ENCODE measurements at places on chromosomes 16 and 17. TPM values are rescaled to one million over a fixed set of nuclear protein-coding genes. Genes with fewer than 3 reads are reported as not detected.

- H3K27ac ChIP-seq: no peak overlapping the region
- DNase-seq: no peak
- H3K27me3 ChIP-seq: no peaks in the 10 kb centered on the region
- H3K36me3 ChIP-seq: no peaks in the 10 kb centered on the region
Observed at GRCh38 chr16:80285104-80285503, 255.7 kb upstream of the DYNLRB2 start.

The ZNF18 gene
- total RNA-seq: 7.4 TPM

- H3K36me3 ChIP-seq: no peaks in the 10 kb centered on the region
- no peak for DNase-seq
- no peaks in the 10 kb centered on the region for H3K4me1 ChIP-seq
- no peak overlapping the region for H3K27ac ChIP-seq
- no peak overlapping the region for H3K4me3 ChIP-seq
Observed at GRCh38 chr16:25097276-25097975, 14.1 kb upstream of the LCMT1 start.

The ZNF205 gene
- total RNA-seq: 18.3 TPM

- H3K27me3 ChIP-seq: no peaks in the 10 kb centered on the region
- peaks cover 13% of the 10 kb centered on the region for H3K4me1 ChIP-seq
- no peak overlapping the region for H3K4me3 ChIP-seq
- H3K27ac ChIP-seq: no peak overlapping the region
- no peak for DNase-seq
- H3K36me3 ChIP-seq: peaks cover 28% of the 10 kb centered on the region
Observed at GRCh38 chr17:63832455-63832854, 5.0 kb upstream of the FTSJ3 start.

The C17orf107 gene
- 2.4 TPM for total RNA-seq

- no peaks in the 10 kb centered on the region for H3K4me1 ChIP-seq
- H3K36me3 ChIP-seq: no peaks in the 10 kb centered on the region
- H3K27ac ChIP-seq: no peak overlapping the region
Observed at GRCh38 chr17:8948462-8948861, 17.0 kb downstream of the PIK3R5 start.

The FZD2 gene
- total RNA-seq: 35.4 TPM

The C16orf46 gene
- total RNA-seq: 1.2 TPM

The NPIPA2 gene
- 3.9 TPM for total RNA-seq

DNA sequence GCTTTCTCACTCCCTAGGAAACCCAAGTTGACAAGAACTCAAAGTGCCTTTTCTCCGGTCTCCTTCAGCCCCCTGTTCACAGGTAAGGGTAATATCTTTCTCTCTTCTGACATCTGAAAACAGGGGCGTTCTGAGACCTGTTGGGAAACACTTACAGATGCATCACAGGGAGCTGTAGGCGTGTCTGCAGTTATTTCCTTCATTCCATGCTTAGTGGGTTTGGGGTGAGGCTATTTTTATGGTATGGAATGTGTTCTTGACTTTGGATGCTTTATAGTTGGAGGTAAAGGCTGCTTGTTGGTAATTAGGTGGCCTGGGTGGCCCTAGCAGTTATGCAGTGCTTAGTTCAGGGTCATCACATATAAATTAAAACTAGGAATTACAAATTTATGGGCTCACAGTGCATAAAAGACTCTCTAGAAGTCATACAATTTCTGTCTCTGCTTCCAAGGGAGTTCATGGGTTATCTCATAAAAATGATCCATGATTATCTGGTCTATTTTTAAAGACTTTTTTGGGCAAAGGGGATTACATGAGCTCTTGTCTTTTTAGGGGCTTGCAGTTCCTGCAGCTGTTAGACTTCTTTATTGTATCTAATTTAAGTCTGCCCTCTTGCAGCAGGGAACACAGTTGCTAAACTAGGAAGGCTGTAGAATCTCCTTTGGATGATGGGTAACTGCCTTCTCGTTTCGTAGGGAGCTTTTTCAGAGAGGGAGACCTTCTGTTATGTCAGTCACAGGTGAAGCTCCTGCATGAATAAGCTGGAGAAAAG, 10.2 kb downstream of the SOCS7 start:
- no peak overlapping the region for H3K27ac ChIP-seq
- DNase-seq: no peak
- H3K4me3 ChIP-seq: no peak overlapping the region
- H3K4me1 ChIP-seq: peaks cover 8% of the 10 kb centered on the region

DNA sequence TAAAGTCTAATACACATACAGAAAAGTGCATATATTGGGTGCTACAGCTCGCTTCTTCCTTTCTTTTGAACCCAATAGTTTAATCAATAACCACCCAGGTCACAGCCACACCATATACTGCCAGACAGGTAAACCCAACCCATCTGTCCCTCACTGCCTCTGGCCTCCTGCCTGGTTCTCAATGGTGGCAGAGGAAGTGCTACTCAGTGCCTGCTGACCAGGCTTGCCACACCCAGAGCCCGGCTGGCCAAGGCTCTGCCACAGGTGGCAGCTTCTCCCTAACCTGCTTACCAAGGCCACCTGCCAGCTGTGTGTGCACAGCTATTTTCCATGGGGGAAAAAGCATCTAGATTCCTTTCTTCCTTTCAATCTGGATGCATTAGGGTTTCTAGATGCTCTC, 584 bp downstream of the PMP22 start:
- no peak overlapping the region for H3K27ac ChIP-seq
- H3K36me3 ChIP-seq: no peaks in the 10 kb centered on the region
- DNase-seq: no peak
- peaks cover 5% of the 10 kb centered on the region for H3K4me1 ChIP-seq

GRCh38 chr16:16005721-16006120, 56.3 kb downstream of the ABCC1 start:
- DNase-seq: no peak
- peaks cover 46% of the 10 kb centered on the region for H3K4me1 ChIP-seq
- no peaks in the 10 kb centered on the region for H3K36me3 ChIP-seq
- H3K27ac ChIP-seq: peak overlapping the region; percentile 5

DNA sequence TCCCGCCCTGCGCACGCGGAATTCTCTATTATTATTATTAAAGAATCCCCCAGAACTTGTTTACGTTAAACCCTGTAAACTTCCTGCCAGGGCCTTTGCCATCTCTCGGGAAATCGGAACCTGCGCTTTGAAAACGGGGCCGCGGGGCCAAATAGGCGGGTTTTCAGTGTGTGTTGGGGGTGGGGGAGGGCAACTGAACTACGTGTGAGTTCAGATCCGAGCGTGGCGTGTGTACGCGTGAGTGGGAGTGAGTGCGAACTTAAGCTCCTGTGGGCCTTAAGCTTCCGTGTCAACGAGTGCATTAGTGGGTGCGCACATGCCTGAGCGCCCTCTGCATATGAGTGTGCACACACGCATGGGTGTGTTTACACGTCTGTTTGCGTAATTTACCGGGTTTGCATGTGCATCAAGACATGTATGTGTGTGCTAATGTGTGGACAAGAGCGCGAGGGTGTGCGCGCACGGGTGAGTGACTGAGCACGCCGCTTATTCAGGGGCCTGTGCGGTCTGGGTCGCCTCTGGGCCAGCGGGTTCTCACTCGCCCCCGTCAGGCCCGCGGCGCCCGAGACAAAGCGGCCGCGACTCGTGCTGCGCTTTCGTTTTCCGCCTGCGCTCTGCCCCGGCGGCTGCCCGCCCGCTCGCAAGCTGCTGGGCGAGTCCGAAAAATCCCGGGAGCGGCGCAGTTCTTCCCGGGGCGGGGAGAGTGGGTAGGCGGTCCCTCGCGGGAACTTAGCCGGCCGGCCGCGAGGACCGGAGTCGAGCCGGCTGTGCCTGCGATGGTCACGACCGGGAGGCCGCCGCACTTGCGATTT, 1.2 kb upstream of the FOXF1 start:
- H3K27me3 ChIP-seq: peaks cover 21% of the 10 kb centered on the region
- H3K4me1 ChIP-seq: no peaks in the 10 kb centered on the region
- peaks cover 4% of the 10 kb centered on the region for H3K36me3 ChIP-seq
- H3K27ac ChIP-seq: no peak overlapping the region

The LCAT gene
- total RNA-seq: 14.0 TPM

DNA sequence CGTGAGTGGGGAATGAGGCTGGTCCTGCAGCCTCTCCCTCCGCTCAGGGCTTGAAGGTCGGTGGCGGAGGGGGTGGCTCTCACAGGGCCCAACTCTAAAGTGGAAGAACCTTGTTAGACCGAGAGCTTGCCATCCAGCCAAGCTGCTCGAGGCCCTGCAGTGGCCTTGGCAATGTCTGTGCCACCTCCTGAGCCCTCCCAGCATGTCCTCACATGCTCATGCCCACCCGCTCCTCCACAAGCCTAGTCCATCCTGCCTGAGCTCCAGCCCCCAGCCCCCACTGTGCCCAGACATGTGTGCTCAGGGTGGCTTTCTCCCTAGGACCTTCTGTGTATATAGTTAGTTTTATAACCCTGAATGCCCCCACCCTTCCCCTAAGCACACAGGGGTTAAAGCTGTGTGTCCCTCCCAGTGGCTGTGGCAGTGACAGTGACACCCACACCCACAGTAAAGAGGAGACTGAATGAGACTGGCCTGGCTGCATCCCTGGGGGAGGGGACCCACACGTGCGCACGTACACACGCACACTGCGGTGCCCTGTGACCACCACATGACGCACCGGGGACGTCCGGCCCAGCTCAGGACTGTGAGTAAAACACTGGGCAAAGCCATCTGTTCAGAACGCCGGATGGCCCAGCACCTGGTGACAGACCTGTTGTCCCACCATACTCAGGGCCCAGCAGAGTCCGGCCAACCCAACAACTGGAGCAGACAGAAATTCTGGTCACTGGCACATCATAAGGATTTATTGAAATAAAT, 15.6 kb downstream of the PDK2 start:
- no peak overlapping the region for H3K27ac ChIP-seq
- H3K27me3 ChIP-seq: no peaks in the 10 kb centered on the region
- peaks cover 15% of the 10 kb centered on the region for H3K4me1 ChIP-seq

DNA sequence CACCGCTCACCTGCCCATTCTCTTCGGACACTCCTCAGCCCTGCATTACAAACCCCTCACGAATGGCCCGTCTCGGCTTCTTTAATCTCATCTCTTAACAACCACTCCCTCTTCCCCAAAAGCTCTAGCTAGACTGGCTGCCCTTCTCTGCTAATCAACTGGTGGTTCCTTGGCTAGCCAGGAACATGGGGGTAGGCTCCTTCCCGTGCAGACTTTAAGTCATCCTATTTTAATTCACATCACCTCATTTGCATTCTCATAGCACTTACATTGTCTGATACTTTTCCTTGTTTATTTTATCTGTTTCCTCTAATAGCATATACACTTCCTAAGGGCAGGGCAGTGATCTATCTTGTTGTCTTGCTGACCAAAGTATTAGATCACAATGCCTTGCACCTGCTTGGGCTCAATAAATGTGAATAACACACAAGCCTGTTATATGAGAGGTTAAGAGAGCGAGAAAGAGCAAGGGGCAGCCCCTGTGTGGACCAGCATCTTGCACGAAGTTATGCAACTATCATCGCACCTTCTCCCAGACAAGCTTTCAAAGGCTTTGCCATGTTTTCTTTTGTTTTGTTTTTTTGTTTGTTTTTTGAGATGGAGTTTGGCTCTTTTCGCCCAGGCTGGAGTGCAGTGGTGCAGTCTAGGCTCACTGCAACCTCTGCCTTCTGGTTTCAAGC, 9.8 kb downstream of the TP53 start:
- no peak overlapping the region for H3K27ac ChIP-seq
- no peak for DNase-seq
- H3K36me3 ChIP-seq: 0 out of 2 replicates have a peak, but pooled peaks cover 2% of the 10 kb centered on the region
- H3K27me3 ChIP-seq: no peaks in the 10 kb centered on the region
- H3K4me1 ChIP-seq: no peaks in the 10 kb centered on the region
- H3K4me3 ChIP-seq: no peak overlapping the region

The ZNF213 gene
- 12.3 TPM for total RNA-seq

- no peak for DNase-seq
- no peaks in the 10 kb centered on the region for H3K27me3 ChIP-seq
- H3K36me3 ChIP-seq: no peaks in the 10 kb centered on the region
- H3K27ac ChIP-seq: no peak overlapping the region
- no peaks in the 10 kb centered on the region for H3K4me1 ChIP-seq
Observed at GRCh38 chr16:85103114-85104079, 8.9 kb downstream of the CIBAR2 start.

The KCNH4 gene
- 1.5 TPM for total RNA-seq

DNA sequence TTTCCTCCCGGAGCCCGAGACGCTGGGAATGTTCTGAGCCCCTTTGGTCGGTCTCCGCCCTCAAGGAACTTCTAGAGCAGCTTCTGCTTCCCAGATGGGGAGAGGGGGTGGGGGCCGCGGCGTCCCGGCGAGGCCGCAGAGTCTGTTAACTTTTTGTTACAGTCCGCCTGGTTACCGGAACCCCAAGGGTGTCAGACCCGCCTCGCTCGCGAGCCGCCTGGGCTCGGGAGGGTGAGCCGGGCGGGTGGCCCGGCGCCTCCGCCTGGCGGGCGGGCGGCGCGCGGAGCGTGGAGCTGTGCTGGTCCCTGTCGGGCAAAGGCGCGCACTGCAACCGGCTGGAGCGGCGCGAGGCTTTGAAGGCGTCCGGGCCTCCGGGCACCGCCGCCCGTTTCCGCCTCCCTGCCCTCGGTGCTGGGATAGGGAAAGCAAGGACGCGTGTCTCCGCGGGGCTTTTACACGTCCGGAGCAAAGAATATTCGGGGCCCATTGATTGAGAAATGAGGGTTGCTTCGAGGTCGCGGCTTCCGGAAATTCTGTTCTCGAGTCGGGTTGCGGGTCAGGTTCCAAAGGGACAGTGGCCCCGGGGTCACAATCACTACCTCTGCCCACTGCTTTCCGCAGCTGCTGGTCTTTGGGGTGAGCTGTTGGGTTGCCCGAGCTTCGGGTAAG, 1.7 kb downstream of the HS3ST3B1 start:
- H3K27ac ChIP-seq: no peak overlapping the region
- H3K36me3 ChIP-seq: no peaks in the 10 kb centered on the region
- H3K4me1 ChIP-seq: no peaks in the 10 kb centered on the region
- H3K4me3 ChIP-seq: peak overlapping the region; percentile 60

The ITGAL gene
- total RNA-seq: 0.54 TPM

DNA sequence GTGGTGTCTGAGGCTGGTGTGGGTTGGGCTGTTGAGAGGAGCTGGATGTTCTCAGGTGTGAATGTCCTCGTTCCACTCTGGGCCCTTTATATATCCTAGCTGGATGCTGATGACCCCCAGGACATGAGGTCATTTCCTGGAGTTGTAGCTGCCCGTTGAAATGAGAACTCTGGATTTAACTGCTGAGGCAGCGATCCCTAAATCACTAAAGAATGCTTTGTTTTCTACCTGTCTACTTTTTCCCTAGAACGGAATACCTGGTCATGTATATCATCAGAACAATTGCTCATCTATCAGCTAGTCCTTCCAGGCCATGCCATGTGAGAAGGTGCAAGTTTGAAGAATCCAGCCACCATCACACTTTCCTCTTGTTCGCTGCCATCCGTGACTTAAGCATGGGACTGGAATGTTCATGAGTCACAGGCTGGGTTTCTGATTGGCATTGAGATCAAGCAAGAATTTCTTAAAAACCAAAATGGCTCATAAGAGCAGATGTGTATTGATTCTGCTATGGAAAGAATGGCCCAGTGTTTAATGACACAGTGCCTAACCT, at the start of gene KRTAP2-3:
KRTAP2-3 (minus strand) TSS at position 63 of the 553 bp plus-strand sequence. CDS start 64 bp downstream, outside the sequence.
- H3K27ac ChIP-seq: no peak within 1 kb of the TSS
- peak; percentile 45 for DNase-seq
- H3K27me3 ChIP-seq: no peaks in the 10 kb centered on the region
- H3K4me3 ChIP-seq: no peak within 1 kb of the TSS
- no peaks in the 10 kb centered on the region for H3K36me3 ChIP-seq
- H3K4me1 ChIP-seq: no peaks in the 10 kb centered on the region
